HepG2 (cell line): ENCODE measurements at places on chromosomes 12 and 14. TPM values are rescaled to one million over a fixed set of nuclear protein-coding genes. Genes with fewer than 3 reads are reported as not detected.

Gene TAS2R43
- total RNA-seq: 1.7 TPM in 1 of 2 replicates, not detected in the other

GRCh38 chr14:68137704-68138619 lies 318.4 kb downstream of the RAD51B start:
- no peaks in the 10 kb centered on the region for H3K36me3 ChIP-seq
- H3K4me1 ChIP-seq: peaks cover 23% of the 10 kb centered on the region; the same call in 1 of the 2 replicates
- H3K4me3 ChIP-seq: no peak overlapping the region

GRCh38 chr12:97267594-97268202 lies 194.9 kb upstream of the RMST start:
- no peaks in the 10 kb centered on the region for H3K27me3 ChIP-seq
- H3K4me1 ChIP-seq: no peaks in the 10 kb centered on the region
- H3K4me3 ChIP-seq: no peak overlapping the region
- H3K27ac ChIP-seq: no peak overlapping the region
- no peak for DNase-seq
- no peaks in the 10 kb centered on the region for H3K36me3 ChIP-seq

Gene LRCOL1
- total RNA-seq: not detected in 2 replicates

DNA sequence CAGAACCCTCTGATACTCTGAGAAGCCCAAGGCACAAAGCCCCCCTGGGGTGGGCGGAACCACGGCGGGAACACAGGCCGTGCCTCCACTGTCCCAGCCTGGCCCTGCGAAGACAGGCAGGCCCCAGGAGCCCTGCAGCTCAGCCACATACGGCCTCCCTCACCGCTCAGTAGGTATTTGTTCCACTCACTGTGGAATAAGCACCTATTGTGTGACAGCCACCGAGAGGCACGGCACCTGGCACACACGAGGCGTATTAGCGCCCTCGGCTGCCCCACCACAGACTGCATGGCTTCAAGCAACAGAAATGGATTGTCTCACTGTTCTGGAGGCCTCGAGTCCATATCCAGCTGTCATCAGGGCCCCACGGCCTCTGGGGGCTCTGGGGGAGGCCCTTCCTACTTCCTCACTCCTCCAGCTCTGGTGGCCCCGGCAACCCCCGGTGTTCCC lies 66.3 kb downstream of the NCOR2 start:
- H3K27me3 ChIP-seq: no peaks in the 10 kb centered on the region
- DNase-seq: no peak
- no peak overlapping the region for H3K4me3 ChIP-seq

Gene SYT1
- total RNA-seq: not detected in 2 replicates

DNA sequence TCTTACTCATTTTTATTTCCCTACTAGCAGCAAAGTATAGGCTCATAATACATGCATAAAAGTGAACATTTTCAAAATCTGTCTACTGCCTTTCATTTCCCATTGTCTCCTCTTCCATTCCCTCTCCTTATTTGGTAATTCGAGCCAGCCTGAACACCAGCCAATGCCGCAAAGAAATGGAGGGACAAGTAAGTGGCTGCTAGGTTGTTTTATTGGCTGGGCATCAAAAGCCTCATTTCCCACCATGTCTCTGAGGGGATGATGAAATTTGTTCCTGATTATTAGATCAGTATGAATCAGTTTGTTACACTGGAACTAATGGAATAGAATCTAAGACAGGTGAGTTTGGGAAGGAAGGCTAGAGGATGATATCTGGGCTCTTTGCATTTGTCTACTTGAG lies 143.5 kb downstream of the KCNA5 start:
- H3K27me3 ChIP-seq: peaks cover 3% of the 10 kb centered on the region
- H3K4me3 ChIP-seq: no peak overlapping the region
- no peak for DNase-seq
- no peak overlapping the region for H3K27ac ChIP-seq
- H3K36me3 ChIP-seq: no peaks in the 10 kb centered on the region

GRCh38 chr14:22113401-22113800 lies 439.8 kb upstream of the OR4E1 start:
- H3K36me3 ChIP-seq: no peaks in the 10 kb centered on the region
- H3K4me3 ChIP-seq: no peak overlapping the region
- no peak for DNase-seq

Gene GLS2
- total RNA-seq: 12.2 and 14.0 TPM in 2 replicates
